ENCODE measurements at places on chromosomes 5 and 9.

DNA sequence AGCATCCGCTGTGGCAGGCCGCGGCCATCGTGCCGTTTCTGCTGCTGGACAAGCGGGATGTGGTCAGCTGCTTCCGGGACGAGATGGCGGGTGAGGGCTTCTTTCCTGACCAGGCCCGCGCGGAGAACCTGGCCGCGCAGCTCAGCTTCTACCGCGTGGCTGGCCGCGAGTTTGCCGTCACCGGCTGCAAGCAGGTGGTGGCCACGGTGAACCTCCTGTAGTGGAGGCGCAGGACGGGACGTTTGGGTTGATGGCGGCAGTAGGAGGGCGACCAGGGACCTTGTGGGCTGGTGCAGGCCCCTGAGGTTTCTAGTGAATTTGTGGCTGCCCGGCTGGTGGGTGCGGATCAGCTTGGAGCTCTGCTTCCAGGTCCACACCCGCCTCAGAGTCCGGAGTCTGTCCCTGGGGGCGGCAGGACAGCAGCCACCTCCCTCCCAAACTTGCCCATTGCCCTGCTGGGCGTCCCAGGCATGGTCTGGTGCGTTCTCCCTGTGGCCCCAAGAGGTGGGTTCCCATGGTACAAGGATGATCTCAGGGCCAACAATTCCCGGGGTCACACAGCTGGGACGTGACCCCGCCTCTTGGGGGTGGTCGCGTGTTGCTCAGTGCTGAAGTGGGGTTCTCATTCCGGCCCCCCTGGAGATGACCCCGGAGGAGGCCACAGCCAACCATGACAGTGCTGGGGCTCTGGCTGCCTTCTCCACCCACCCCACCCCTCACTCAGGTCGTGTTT, 2.4 kb downstream of the TOR4A start:
- DNase-seq = no peak

GRCh38 chr9:79788662-79789061, 216.9 kb downstream of the TLE4 start:
- DNase-seq = no peak

DNA sequence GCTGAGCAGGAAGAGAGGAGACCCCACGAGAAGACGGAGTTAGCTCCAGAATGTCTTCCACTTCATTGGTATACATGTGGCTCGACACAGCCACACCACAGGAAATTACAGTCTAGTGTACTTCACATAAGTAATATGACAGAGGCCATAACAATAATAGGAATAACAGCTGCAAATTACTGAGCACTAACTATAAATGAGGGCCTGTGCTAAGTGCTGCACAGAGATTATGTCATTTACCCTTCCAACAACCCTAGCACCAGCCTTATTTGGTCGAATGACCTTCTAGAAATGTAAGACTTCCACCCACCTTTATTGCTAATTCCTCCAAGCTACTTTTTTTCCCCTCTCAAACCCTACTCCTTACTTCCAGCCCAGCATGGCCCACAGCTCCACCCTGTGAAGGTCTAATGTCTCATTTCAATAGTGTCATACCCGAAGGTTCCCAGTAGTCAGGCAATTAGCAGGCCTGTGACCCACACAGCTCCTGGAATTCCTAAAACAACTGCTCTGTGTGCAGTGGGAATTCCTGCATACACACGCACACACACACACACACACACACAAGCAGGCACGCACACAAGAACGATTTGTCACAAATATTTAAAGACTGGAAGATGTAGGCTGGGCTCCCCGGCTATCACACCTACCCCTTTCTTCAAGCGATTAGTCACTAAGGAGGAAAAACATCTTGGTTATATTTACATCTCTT, 134.5 kb downstream of the FRMD3 start:
- DNase-seq = peak; percentile 88

DNA sequence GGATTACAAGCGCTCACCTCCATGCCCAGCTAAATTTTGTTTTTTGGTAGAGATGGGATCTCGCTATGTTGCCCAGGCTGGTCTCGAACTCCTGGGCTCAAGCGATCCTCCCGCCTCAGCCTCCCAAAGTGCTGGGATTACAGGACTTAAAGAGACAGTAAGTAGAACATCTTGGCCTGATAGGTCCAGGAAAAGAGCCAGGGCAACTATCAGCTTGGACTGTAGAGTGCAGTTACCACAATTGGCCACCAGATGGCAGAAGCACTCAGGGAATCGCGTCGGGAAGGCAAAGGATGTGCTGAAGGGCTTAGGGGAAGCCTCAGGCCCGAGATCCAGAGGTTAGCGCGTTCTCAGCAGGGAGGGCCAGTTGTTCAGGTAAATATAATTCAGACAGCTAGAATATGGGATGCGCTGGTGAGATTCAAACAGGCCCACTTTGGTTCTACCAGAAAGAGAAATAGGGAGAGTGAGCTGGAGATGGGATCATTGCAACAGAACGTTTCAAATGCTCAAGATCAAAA, 21.5 kb downstream of the C9orf57 start:
- peak; percentile 71 for DNase-seq

GRCh38 chr5:96288166-96288844, 144.7 kb downstream of the PCSK1 start:
- peak; percentile 24 for DNase-seq
